ENCODE measurements at places on chromosomes 1 and 21. TPM values are rescaled to one million over a fixed set of nuclear protein-coding genes. Genes with fewer than 3 reads are reported as not detected.
A peak's percentile ranks its signal among the peaks of the same experiment; 100 is the strongest.

CCDC185 gene
- total RNA-seq, result not detected

RAP1GAP gene
- 2.1 TPM for total RNA-seq

DNA sequence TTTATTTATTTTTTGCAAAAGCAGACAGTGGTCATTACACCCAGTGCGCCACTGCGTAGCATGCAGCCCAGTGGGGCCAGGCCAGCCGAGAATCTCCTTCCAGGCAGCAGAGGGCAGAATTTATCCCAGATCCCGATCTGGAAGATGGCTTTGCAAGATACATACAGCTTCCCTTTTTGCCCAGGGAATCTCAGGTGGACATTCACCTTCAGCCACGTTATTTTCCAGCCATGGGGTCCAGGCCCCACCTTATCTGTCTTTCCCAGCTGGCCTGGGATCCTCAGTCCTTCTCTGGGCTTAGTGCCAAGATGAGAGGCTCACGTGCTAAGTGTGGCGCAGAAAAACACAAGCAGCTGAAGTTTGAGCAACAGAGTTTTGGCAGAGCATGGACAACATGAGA, 123.6 kb downstream of the AJAP1 start:
- no peak for DNase-seq

AXDND1 gene
- 1.1 TPM for total RNA-seq

PSEN2 gene
- 3.3 TPM for total RNA-seq

- DNase-seq, result no peak
Measured at GRCh38 chr1:203914292-203914691, 52.9 kb downstream of the SNRPE start.

DISP1 gene
- 1.5 TPM for total RNA-seq

LCE3D gene
- total RNA-seq, result not detected

DNA sequence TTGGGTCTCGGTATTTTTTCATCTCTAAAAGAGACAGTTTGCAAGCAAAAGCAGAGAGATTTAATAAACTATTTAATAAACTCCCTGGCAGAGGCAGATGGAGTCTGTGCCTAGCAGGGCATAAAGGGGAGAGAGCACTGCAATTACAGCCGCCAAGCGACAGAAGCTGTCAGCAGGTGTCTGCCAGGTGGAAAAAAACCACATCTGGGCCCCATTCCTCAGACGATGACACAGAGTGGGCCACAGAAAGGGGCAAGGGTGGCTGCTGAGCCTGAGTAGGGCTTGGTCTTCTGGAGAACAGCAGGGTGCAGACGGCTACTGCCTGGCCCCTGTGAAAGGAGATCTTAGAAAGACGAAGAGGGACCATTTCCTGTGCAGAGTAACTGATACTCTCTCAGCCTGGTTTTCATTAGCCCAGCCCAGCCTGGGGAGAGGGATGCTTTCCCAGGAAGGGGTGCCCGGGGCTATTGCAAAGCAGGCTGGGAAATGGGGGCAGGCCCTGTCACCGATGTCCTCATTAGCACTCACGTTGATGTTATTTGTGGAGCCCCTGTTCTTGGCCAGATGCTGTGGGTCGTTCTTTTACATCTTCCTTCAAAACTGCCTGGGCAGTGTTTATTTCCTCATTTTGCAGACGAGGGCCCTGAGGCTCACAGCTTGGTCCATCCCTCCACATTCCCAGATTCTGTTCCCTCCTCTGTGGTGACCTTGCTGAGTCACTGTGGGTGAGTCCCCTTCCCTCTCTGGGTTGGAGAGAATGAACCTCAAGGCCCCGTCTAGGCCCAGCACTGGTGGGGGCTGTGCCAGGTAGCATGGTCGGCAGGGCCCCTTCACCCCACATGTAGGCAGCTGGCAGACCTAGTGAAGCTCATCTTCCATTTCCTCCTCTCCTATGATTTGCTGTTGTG, 472.7 kb downstream of the PTPRU start:
- DNase-seq, result no peak

PLEKHN1 gene
- 1.9 TPM for total RNA-seq

DNA sequence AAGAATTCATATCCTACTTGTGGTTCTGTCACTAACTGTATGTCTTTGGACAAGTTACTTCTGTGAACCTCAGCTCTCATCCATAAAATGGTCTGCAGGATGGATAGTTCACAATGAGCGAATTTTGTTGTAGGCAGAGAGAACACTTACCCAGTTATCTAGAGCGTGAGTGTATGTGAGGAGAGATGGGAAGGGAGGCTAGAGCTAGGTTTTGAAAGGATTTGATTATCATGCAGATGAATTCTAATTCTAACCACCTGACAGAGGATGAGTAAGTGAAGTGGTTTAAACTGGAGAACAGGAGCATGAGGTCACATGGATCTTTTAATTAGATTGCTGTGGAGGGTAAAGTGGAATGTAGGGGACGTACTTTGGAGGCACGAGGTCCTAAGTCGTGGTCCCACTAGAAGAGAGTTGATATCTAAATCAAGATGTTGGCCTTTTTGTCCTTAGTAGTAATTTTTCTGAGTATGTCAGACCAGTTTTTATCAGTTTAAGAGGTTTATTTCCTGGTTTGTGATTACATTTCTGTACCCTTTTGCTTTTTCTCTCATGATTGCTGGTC, 5.0 kb downstream of the SUCO start:
- no peak for DNase-seq

GRCh38 chr1:87539147-87539546, 210.5 kb downstream of the LMO4 start:
- DNase-seq, result no peak

DNA sequence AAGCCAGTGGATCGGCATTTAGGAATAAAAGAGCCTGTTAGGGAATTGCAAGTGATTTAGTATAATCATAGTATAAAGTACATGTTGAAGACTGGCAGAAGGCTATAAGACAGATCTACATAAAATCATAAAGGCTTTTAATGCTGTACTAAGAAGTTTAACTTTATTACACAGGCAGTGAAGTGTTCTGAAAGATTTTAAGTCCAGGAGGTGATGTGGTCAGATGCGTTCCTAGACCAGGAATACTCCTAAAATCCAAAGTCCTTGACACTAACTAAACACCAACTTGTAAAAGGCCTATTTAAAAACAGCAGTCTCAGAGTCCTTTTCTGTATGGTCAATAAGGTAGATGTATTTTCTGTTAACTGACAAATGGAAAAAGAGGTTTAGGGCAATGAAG, 57.0 kb downstream of the KIFAP3 start:
- no peak for DNase-seq

DNA sequence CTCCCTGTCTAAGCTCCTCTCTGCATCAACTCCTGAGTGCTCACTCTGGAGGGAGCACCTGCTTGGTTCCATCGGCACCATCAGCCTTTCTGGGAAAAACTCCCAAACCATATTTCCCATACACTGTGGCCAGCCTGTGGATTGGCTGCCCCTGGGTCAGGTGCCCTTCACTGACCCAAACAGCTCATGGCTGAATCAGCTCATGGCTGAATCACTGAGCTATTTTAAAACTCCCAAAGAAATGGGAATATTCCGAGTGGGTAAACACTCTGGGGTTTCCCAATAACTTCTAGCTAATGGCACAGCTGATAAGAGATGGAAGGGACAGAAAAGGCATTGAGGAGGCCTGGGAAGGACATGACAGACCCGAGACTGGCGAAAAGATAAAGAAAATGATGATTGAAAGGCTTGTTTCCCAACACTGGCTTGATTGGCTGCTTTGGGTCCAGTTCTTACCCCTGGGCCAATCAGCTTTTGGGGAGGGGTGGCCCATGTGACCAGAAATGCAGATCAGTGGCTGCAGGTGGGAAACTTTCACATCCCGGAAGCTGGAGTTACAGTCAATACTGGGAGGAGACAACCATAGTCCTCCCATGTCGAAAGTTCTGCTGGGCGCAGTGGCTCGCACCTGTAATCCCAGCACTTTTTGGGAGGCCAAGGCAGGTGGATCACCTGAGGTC, 37.3 kb upstream of the KAZN start:
- DNase-seq, result no peak

GRCh38 chr1:115727706-115728249, 40.7 kb downstream of the CASQ2 start:
- no peak for DNase-seq

ST6GALNAC5 gene
- total RNA-seq, result not detected

DNA sequence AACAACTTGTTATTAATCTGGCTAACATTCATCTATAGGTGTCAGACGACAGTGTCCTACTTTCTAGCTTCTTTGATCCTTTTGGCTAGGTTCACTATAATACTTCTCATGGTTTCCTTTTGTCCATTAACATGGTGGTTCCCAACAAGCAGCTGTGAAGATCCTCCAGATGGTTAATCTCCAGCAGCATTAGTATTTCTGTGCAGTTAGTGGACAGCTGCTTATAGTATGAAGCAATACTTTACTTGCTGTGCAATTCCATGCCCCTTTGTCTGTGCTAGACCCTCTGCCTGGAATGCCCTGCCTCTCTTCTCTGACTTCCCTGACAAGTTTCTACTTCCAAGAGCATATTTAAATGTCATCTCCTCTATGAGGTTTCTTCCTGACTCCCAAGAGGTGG, 41.7 kb upstream of the ARHGAP29 start:
- no peak for DNase-seq

DNA sequence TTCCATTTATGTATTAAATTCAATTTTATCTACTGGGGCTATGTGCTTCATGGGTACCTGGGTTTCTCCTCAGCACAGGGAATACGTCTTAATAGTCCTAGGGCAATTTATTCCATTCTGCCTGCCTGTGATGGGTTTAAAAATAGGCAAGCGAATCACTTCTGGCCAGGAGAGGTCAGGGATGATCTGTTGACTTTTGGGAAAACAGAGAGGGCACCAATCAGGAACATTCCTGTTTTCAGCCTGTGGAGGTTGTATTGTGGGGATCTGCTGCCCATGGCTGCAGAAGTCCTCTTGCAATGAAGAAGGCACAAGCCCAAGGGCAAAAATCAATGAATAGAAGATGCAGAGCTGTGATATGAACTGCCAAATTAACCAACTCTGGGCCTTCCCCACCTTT, 303.1 kb downstream of the CTH start:
- DNase-seq, result no peak

GRCh38 chr1:198187973-198188588, 31.3 kb downstream of the NEK7 start:
- DNase-seq, result no peak

- DNase-seq, result no peak
Measured at GRCh38 chr21:45202344-45202743, 85.4 kb downstream of the POFUT2 start.

- DNase-seq, result no peak
Measured at GRCh38 chr1:69657971-69658370, 90.2 kb downstream of the LRRC7 start.

KCNN3 gene
- total RNA-seq, result 0.32 TPM

- DNase-seq, result peak; percentile 42
Measured at GRCh38 chr21:41970751-41971653, 17.2 kb upstream of the C2CD2 start.

DNA sequence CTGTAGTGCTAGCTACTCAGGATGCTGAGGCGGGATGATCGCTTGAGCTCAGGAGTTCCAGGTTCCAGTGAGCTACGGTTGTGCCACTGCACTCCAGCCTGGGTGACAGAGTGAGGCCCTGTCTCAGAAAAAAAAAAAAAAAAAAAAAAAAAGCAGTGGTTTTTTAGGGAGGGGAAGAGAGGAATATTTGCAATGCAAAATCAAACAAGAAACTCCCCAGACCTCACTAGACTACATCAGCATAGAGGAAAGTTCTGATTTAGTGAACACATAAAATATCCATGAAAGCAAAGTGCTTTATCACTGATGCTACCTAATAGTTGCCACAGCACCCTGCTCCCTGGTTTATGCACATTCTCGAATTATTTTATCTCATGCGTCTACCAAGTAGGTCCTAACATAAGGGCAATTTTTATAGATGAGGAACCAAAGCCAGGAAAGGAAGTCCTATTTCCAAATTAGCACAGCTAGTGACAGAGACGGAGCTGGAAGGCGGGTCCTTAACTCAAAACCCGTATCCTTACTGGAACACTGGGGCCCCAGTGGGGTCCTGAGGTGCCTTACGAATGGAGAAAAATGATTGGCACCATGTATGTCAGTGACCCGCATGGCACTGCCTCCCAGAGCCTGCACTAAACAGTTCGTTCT, 50.7 kb upstream of the GPR157 start:
- no peak for DNase-seq

- DNase-seq, result no peak
Measured at GRCh38 chr1:48882020-48882419, 105.3 kb upstream of the BEND5 start.

GRCh38 chr1:10561955-10562354, 87.2 kb downstream of the PEX14 start:
- peak; percentile 7 for DNase-seq

LHX8 gene
- total RNA-seq, result not detected

DNA sequence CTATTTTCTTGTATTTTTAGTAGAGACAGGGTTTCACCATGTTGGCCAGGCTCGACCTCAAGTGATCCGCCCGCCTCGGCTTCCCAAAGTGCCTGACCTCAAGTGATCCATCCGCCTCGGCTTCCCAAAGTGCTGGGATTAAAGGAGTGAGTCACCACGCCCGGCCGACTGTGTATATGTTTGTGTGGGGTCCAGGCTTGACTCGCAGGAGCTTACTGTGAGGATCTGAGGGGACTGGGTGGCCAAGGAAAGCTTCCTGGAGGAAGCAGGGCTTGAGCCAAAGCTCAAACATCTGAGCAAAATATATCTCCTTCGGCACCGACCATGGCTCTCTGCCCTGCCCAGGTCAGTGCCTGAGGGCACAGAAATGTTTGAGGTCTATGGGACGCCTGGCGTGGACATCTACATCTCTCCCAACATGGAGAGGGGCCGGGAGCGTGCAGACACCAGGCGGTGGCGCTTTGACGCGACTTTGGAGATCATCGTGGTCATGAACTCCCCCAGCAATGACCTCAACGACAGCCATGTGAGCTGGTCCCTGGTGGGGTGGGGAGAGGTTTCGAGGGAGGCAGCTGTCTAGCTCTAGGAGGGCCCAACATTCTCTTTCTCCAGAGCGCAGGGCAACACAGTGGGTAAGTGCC, 10.5 kb downstream of the PADI3 start:
- DNase-seq, result no peak

GRCh38 chr1:201721082-201722049, 107.6 kb upstream of the IPO9 start:
- no peak for DNase-seq

DNA sequence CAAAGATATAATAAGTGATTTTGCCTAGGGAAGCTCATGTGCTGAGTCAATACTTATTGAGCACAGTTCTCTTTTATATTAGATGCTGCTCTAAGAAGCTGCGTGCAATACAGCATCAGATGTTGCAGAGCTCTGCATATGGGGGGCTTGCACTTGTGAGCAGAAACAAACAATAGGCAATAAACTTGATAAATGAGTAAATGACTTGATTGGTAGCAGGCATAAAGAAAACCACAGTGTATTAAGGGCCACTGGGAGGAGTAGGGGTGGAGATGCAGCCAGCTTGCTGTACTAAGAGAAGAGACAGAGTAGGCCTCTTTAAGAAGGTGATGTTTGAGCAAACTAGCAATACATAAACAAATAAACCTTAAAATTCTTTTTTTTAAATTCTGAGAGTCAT, 598.5 kb upstream of the ADAMTS5 start:
- no peak for DNase-seq

GRCh38 chr1:150550222-150551050, 1.2 kb downstream of the ADAMTSL4 start:
- DNase-seq, result no peak

CD101 gene
- total RNA-seq, result 1.3 TPM

All from activated naive CD4-positive, alpha-beta T cell treated with anti-CD3 and anti-CD28 coated beads, Interleukin-2, amount 50 U/mL, for 72 hours (primary cell).